ENCODE measurements at places on chromosomes 3 and 15. TPM values are rescaled to one million over a fixed set of nuclear protein-coding genes. Genes with fewer than 3 reads are reported as not detected.
A peak's percentile ranks its signal among the peaks of the same experiment; 100 is the strongest.

GRCh38 chr3:42101048-42101447 lies 9.9 kb downstream of the TRAK1 start:
- peak; percentile 27 for DNase-seq

The GOLGA6A gene
- not detected for total RNA-seq

DNA sequence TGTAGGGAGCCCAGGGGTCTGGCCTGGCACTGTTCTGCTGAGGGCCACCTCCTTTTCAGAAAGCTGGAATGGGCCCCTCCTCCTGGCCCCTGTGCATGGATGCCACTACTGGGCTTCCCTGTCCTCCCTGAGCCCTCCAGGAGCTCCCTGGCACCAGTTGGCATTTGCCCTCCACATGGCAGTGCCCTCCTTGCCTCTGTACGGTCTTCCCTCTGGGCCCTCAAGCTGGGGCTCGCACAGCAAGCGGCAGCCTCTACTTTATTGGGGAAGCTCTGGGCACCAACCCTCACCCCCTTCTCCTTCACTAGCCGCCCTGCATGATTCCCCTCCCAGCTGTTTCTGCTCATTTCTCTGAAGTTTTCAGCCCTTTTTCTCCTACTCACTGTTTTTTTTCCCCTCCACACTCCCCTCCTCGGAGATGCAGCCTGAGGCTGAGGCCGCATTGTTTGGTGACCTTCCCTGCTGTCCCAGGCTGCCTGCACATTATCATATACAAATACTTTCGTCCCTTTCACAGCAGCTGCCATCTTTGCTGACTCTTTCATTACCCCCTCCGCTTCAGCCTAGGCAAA lies 127.3 kb downstream of the EEFSEC start:
- DNase-seq = no peak

DNA sequence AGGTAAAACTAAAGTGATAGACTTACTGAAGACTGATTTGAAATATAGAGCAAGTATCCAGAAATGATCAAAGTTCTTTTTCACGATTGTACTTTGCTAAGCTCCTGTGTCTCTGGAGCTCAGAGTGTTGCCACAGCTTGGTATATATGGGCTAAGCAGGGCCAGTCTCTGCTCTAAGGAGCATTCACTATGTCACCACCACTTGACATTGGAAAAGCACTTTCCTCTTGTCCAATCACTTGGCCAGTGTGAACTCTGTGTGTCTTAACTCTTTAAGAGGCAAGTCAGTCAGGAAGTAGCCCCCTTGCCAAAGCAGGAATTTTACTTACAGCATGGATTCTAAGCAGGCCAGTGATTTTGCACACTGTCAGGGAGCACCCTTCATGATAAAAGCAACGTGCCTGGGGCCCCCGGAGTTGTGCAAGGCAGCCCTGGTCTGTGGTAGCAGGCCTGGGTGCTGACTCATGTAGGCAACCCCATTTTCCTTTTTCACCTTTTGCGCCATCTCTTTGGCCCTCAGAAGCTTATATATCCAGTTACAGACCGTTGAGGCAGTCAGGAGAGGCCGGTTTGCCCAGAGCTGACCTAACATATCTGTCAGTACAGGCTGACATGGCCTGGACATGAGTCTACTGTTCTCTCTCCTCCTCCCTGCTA lies 73.0 kb downstream of the HCN4 start:
- no peak for DNase-seq

DNA sequence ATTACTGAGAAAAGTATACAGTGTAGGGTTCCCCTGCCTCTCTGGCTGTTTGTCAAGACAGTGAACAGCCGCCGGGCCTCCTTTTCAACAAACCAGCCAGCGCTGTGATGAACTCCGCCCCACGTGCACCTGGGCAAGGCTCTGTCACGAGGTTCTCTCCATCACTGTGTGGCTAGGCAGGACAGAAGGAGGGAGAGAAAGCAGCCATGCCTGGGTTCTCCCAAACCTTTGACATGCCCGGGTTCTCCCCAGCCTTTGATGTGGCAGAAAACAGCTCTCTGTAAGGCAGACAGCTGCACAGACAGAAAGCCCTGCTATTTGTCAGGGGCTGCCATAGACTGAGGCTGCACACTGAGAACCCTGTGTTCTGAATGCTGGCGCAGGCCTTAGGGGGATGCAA lies 101.4 kb upstream of the TRPM1 start:
- DNase-seq = no peak

The C2CD4A gene
- total RNA-seq = 0.21 TPM

The ECE2 gene
- total RNA-seq = not detected

The NEK10 gene
- total RNA-seq = 0.88 TPM

The GXYLT2 gene
- 1.3 TPM for total RNA-seq

The PRR20G gene
- not detected for total RNA-seq

The USP19 gene
- total RNA-seq = 22.1 TPM

The DPPA2 gene
- not detected for total RNA-seq

DNA sequence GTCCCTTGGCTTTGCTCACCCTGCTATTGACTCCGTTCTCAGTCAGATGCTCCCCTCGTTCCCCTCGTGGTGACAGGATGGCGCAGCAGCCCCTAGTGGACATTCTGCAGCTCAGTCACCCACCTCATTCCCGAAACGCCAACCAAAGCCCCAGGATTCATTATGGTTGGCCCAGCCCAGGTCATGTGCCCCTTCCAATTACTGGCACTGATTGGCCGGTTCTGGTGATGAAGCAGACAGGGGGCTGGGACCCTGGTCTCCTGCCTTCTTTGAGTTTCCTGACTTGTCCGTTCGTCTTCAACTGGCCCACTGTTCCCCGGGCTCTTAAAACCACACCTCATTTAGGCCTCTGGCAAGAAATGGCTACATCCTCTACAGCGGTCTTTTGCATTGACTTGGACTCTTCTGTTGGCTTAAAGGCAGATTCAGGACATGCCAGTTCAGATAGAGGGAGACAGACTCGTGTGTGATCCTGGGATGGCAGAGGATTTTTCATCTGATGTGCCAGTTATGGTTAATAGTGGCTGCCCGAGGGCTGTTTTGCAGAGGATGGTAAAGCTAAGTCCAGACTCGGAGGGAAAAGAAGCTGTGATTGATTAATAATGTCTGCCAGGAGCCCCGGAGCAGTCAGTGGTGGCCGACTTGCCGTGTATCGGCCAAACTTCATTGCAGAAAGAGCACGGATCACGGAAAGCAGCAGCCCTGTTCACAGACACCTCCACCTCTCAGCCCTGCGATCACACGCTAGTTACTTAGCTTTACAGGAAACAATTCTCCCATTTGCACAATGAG lies 37.8 kb downstream of the LSM3 start:
- no peak for DNase-seq

GRCh38 chr15:81103857-81104256 lies 30.2 kb upstream of the CFAP161 start:
- no peak for DNase-seq

The GLDN gene
- 11.8 TPM for total RNA-seq

GRCh38 chr3:140655678-140656077 lies 22.2 kb upstream of the TRIM42 start:
- DNase-seq = no peak

The AMT gene
- 17.9 TPM for total RNA-seq

The IL17RB gene
- 1.3 TPM for total RNA-seq

- no peak for DNase-seq
Observed at GRCh38 chr15:23497710-23498111, 50.7 kb upstream of the GOLGA6L2 start.

DNA sequence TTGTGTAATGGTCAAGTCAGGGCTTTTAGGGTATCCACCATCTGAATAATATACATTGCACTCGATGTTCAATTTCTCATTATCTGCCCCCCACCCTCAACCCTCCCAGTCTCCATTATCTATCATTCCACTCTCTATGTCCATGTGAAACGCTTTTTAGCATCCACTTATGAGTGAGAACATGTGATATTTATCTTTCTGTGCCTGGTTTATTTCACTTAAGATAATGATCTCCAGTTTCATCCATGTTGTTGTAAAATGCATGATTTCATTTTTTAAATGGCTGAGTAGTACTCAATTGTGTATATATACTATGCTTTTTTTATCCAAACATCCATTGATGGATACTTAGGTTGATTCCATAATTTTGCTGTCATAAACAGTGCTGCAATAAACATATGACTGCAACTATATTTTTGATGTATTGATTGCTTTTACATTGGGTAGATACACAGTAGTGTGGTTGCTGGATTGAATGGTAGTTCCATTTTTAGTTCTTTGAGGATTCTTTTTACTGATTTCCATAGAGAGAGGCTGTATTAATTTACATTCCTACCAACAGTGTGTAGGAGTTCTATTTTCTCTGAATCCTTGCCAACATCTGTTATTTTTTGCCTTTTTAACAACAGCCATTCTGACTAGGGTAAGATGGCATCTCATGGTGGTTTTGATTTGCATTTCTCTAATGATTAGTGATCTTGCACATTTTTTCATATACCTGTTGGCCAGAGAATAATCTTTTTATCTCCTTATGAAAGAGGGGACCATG lies 332.9 kb upstream of the TGFBR2 start:
- DNase-seq = no peak

GRCh38 chr3:121793078-121793477 lies 41.8 kb downstream of the IQCB1 start:
- no peak for DNase-seq

DNA sequence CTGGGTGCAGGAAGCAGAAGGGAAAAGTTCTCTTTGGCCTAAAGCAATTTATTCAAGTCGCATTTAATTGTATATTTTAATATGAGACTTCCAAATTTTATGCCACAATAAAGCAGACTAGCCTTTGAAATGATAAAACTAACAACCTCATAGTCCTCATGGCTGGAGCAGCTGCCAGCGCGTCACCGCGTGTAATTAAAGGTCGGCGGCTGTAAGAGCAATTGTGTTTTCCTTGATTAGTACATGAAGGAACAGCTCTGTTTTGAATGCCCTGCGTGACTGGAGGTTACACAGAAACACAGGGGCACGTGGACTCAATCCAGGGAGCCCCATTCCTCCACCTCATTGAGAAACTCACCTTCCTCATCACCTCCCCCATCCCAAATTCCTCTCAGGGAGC lies 10.1 kb upstream of the LRRC15 start:
- DNase-seq = no peak

The SSUH2 gene
- 0.70 TPM for total RNA-seq

The KBTBD8 gene
- 2.6 TPM for total RNA-seq

DNA sequence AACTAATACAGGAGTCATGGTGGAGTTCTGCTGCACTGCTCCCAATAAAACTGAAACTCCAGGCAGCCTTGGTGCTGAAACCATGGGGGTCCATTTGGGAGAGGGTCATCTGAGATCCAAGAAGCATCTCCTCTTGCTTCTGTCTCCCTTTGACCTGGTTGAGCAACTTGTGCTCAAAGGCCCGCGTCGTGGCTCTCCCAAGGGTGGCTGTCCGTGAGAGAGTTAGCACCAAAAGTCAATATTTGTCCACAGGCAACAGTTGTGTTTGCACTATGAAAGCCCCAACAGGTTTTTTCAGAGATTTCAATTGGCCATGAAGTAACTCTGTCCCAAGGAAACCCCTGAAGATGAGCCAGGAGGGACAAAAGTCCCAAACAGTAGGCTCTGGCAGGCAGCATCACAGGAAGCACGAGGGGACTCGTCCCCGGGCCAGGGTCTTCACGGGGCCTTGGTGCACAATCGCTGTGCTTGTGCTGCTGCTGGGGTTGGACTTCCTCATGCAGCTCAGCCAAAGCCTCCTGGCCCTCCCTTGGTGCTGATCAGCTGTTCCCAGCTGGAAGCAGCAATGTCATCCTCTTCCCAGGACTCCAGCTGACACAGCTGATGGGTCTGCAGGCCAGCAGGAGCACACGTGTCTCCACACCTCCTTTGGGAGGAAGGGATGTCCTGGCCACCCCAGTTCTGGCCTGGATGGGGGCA lies 39.4 kb upstream of the WNT5A start:
- no peak for DNase-seq

DNA sequence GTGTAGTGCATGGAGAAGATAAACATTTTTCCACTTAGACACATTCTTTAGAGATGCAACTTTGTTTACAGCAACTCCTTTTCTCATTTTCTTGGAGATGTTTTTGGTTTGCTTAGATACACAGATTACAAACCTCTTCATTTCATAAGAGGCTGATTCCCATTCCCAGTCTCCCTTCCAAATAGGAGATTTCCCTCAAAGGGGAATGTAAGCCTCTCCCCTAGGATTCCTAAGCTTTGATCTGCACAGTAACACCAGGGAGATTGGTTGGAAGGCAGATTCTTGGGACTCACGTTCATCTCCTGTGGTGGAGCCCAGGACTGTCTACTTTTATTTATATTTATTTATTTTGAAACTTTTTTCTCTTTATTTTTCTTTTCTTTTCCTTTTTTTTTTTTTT lies 63.2 kb downstream of the MCTP2 start:
- no peak for DNase-seq

DNA sequence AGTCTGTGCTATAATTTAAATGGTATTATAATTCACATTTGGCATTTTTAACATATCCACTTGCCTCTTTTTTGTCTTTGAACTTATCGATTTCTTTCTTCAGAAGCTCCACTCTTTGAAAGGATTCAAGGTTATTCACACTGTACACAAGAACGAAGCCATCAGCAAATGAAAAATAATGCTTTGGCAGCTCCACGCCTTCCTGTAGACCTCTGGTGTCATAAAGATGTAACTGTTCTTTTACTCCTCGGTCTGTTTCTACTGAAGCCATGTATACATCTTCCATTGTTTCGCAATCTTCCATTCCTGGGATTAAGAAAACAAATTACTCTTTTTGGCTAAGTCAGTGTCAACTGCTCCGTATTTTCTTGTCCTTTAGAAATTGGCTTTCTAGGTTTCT lies 16.0 kb downstream of the NKIRAS1 start:
- no peak for DNase-seq

The ACKR4 gene
- 4.1 TPM for total RNA-seq

The EIF4A2 gene
- total RNA-seq = 429 TPM

The CACNA2D3 gene
- 0.83 TPM for total RNA-seq

The GASK1A gene
- total RNA-seq = 65.8 TPM

DNA sequence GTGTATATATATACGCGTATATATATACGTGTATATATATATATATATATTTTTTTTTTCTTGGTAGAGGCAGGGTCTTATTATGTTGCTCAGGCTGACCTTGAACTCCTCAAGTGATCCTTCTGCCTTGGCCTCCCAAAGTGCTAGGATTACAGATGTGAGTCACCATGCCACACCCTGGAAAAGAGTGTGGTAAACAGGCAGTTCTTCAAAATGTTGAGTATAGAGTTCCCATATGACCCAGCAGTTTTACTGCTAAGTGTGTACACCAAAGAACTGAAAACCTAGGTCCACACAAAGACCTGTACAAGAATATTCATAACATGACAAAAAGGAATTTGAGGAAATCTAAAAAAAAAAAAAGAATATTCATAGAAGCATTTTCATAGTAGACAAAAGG lies 71.8 kb upstream of the GCNT3 start:
- DNase-seq = no peak

The CDCP1 gene
- 2.4 TPM for total RNA-seq

Data from uterus (tissue), 4 donors.